ENCODE measurements at places on chromosomes 1 and 21.

DNA sequence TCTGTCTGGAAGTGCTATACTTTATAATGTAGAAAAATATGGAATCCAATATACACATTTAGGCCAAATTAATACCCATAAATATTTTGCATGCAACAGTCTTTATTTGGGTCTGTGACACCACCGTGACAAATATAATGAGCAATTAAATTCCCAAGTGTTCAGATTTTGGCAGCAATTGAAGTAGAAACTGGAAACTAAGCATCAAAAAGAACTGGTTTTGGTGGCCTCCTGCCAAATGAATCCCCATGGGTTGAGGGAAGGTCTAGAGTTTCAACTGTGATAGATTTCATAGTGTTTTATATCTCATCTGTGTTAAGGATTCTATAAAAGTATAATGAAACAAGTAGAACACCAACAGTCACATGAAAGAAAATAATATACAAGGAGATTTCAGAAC lies 88.4 kb downstream of the DPYD start:
- no peak for DNase-seq

DNA sequence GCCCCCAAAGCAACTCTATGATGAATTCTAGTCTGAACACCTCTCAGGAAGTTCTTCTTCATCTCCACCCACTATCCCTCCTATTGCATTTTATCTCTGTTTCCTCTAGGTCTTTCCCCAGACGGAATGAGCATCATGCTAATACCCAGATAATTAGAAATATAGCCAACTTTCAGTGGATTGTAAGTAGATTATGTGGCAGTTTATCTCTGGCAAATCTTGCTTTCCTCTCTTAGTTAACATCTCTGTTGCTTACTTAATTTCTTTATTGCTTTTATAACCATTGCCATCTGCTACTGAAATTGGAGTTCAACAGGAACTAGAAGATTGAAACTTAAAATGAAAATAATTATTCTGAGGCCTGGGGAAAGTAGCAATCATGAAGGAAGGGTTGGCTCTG lies 378.6 kb downstream of the RPS6KC1 start:
- DNase-seq = no peak

DNA sequence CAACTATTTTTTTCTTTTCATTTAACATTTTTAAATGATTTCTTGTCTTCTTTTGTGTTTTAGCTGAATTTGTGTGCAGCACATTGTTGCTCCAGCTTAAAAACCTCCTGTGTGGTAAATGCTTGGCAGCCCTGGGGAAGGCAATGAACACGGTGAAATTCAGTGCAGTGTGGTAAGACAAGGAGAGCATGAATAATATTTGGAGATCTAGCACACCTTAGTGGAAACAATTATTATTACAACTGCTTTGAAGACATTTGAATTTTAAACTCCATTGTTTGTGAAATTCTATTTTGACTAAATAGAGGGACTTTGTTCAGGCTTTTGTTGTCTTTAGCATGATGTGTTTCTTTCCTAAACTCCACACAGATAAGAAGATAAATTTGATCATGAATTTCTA lies 242.6 kb upstream of the CXADR start:
- DNase-seq = no peak

DNA sequence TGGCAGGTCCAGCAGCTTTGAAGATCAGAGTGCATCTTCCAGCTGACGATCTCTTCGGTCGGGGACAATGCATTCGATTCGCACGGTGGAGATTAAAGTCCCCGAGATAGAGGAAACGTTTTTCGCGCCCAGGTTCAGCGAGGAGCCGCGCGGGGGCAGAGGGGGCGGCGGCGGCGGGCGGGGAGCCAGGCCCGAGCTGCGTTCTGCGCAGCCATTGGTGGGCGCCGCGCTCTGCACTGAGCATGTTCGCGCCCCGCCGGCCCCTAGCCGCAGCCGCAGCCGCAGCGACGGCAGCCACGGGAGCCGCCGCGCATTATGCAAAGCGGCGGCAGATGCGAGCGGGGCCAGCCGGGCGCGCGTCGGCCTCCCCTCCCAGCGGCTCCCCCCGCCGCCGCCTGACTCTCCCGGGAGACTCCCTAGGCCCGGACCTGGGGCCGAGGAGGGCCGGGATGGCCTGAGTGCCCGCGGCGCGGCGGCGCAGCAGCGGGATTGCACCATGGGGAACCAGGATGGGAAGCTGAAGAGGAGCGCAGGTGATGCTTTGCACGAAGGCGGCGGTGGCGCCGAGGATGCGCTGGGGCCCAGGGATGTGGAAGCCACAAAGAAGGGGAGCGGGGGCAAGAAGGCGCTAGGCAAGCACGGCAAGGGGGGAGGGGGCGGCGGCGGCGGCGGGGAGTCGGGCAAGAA lies at the start of gene FMN2:
FMN2 (plus strand) TSS at position 270 of the 687 bp plus-strand sequence; CDS start at position 497, 227 bp downstream.
- DNase-seq = no peak

- no peak for DNase-seq
Measured at GRCh38 chr1:28815533-28816185, 3.7 kb downstream of the OPRD1 start.

DNA sequence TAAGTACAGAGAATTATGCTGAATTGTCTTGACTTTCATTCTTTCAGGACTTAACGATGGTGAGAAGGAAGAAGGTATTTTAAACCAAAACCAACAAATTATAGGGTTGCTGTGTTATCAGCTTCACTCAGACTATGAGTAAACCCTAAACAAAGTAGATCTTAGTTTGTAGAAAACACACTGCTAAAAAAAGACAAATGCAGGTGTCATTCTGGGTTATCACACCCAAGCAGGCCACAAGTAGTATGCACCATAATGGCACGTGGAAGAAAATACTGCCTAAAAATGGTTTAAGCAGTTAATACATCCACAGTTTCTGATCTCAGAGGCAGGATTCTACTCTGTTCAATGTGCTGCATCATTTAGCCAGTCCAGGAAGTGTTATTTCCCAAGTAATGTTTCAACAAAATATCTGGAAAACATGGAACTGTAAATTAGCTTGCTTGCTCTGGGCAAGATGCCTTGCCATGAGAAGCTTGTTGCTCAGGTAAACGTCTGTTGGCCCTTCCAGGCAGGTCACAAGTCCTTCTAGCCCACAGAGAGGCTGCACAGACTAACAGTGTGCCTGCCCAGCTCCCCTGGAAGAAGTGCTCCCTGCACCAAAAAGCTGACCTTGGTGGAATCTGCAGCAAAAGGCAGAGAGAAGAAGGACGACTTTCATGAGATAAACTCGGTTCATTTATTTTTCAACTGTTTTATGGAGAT lies 4.1 kb downstream of the DIPK1A start:
- no peak for DNase-seq

GRCh38 chr1:246149543-246149942 lies 357.5 kb downstream of the SMYD3 start:
- DNase-seq = no peak

DNA sequence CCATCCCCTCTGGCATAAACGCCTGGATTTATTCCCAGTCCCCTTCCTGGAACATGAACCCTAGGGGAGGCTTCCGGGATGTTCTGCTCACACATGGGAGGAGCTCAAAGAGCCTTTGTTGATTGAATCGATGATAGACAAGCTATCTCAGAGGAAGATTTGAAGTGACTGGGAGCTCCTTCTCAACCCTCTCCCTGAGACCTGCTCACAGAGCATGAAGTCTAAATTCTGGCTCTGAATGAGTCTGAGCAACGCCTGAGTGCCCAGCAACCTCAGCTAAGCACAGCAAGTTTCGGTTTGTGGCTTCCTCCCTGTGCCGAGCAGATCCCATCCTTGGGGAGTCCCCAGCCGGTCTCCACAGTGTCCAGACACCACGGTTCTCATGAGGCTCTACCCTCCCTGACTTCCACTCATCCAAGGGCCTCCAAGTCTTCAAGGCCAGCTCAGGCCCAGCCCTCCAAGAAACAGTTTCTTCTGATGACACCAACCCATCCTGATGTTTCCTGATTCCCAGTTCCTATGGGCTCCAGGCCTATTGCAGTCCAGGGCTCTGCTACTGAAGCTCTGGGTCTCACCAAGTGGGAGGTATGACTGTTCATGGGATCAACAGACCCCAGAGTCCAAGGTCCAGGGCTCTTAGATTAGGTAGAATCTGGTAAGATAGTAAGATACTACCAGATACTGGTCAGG lies 190.8 kb downstream of the DYRK1A start:
- no peak for DNase-seq

GRCh38 chr1:7680207-7680954 lies 90.7 kb upstream of the VAMP3 start:
- DNase-seq = no peak

- no peak for DNase-seq
Measured at GRCh38 chr1:164637461-164638375, 78.7 kb downstream of the PBX1 start.

GRCh38 chr1:223700942-223701637 lies 11.2 kb upstream of the CAPN2 start:
- no peak for DNase-seq

- no peak for DNase-seq
Measured at GRCh38 chr1:65894738-65895605, 102.3 kb downstream of the PDE4B start.

- no peak for DNase-seq
Measured at GRCh38 chr21:26112975-26113374, 57.6 kb downstream of the APP start.

GRCh38 chr1:209850342-209850979 lies 22.7 kb downstream of the UTP25 start:
- DNase-seq = no peak

GRCh38 chr1:227915564-227916553 lies 31.9 kb downstream of the WNT9A start:
- DNase-seq = no peak

DNA sequence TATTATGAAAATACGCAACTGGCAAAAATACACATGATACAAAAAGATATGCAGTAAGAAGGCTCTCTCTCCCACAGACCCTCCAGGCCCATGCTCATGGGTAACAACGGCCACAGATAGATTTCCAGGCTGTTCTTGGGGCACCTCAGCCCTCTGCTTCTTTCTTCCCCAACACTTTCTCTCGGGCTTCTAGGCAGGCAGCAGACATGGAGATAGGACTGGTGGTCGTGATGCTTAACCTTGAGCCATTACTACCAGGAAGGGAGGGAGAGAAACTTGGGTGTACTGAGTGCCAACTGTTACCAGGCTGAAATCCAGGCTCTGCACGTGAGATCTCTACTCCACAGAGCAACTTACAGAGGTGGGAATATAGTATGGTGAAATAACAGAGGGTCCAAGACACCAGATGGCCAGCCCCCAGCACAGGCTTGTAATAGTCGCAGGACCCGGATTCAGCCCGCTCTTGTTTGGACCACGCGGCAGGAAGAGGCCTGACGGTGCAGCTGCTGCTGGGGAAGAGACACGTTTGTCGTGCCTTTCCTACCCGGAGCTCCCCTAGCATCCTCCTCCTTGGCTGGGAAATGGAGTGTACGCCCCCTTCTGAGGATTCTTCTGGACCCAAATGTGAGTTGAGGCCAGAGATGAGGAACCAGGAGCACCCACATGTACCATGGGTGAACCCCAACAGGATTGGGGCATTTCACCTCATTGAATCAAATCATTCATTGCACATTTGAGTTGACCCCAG lies 441.1 kb upstream of the VAMP3 start:
- no peak for DNase-seq
